ENCODE measurements at places on chromosomes 2 and 18.

DNA sequence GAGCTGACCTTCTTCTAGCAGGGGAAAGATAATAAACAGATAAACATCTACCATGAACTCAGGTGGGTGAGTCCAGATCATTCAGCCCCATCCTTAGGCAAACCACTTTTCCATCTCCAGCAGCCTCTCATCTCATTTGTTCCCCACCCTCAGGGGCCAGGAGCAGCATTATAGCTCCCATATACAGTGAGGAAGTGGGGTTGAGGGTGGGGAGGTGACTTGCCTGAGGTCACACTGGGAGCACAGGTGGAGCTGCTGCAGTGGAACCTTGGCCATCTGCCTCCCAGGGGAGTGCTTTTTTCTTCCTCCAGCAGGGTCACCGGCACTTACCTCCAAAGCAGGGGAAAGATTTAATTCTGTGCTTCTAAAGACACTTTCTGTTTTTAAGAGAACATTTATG, 212.5 kb upstream of the SMAD2 start:
- DNase-seq, result no peak

GRCh38 chr2:64017811-64018700, 1.2 kb downstream of the VPS54 start:
- DNase-seq, result no peak

DNA sequence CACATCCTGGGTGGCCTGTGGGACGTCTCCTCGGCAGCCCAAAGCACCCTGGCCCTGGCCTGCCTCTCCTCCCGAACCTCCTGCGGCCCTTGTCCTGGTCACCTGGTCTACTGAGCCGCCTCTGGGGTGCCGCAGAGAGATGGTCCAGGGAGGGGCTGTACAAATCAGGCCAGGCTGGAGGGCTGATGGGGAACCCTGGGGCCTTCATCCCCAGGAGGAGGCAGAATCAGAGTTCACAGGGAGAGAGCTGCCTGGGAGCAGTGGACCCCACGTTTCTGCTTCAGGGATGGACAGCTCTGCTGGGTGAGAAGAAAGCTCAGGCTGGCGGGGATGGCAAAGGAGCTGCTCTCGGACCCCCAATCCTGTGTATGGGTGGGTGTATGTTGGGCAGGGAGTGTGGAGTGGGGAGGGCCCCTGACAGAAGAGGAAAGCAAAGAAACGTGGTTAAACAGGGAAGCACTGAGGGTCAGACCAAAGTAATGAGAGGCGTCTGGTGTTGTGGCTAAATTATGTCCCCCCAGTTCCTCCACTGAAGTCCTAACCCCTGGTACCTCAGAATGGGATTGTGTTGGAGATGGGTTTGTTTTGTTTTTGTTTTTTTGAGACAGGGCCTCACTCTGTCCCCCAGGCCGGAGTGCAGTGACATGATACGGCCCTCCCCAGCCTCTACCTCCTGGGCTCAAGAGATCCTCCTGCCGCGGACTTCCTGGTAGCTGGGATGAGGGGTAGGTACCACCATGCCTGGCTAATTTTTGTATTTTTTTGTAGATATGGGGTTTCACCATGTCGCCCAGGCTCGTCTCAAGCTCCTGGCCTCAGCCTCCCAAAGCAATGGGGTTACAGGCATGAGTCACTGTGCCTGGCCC, 73.4 kb upstream of the SMAD7 start:
- DNase-seq, result no peak

DNA sequence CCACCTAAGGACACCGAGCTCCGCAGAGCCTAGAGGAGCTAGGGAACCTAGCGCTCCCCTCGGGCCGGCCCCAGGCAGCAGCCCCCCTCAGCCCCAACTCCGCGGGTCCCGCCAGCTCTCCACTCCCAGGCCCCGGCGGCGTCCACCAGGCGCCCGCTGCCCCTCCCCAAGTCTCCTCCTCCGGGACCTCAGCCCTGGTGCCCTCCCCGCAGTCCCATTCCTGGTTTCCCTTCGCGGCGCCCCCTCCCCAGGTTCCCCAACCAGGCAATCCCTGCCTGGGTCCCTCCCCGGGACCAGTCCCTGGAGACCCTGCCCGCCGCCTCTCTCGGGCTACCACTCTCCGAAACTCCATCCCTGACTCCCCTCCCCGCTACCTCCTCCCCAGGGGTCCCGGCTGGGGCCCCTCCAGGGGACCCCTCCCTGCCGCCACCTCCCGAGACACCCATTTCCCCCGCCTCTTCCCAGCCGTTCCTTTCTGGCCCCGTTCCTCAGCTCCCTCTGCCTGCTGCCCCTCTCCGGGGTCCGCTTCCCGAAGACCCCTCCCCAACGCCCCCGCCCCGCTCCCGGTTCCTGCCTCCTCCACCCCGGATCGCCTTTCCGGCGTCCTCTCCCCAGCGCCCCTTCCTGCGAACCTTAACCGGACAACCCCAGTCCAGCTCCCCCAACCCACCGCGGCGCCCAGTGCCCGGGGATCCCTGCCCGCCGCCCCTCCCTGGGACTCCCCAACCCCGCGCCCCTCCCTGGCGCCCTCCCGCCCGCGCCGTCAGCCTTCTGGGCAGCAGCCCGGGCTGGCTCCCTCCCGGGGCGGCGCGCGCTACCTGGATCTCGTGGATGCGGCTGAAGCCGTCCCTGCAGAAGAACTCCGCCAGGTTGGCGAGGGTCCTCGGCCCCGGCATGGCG, 678 bp downstream of the CYP27C1 start:
- no peak for DNase-seq

- DNase-seq, result no peak
These were observed 401.5 kb downstream of the ARHGAP15 start for GRCh38 chr2:143530758-143531157.

DNA sequence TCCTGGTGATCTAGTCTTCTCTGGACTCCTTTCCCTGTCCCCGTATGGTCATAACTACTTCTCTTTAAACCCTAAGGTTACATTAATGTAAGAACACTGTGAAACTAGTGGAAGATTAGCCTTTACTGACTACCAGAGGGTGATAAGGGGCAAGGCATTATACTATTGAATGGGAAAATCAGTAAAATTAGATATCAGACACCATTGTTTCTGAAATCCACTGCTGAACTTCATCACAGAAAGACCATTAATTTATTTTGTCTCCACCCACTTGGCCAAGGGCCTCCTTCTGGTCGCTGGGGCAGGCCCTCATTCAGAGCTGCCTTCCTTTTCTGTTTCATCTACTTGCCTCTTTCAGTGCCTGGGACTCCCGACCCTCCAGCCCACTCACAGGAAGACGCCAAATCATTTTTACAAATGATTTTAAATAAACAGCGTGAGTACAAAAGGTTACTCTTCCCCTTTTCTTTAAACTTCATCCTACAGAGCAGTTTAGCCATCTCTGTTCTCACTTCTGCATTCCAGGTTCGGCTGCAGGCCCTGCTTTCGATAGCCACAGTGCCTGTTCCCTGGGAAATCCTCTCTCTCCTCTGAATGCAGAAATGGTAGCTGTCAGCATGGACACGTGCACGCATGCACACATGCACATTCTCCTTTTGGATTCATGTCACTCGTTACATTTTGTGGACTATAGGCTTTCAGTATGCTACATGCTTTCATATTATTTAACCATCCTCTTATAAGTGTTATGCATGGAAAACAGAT, 70.3 kb upstream of the DOCK10 start:
- no peak for DNase-seq

GRCh38 chr2:196962325-196962724, 35.8 kb upstream of the PGAP1 start:
- DNase-seq, result no peak

GRCh38 chr2:207539470-207539869, 9.7 kb downstream of the CREB1 start:
- no peak for DNase-seq

DNA sequence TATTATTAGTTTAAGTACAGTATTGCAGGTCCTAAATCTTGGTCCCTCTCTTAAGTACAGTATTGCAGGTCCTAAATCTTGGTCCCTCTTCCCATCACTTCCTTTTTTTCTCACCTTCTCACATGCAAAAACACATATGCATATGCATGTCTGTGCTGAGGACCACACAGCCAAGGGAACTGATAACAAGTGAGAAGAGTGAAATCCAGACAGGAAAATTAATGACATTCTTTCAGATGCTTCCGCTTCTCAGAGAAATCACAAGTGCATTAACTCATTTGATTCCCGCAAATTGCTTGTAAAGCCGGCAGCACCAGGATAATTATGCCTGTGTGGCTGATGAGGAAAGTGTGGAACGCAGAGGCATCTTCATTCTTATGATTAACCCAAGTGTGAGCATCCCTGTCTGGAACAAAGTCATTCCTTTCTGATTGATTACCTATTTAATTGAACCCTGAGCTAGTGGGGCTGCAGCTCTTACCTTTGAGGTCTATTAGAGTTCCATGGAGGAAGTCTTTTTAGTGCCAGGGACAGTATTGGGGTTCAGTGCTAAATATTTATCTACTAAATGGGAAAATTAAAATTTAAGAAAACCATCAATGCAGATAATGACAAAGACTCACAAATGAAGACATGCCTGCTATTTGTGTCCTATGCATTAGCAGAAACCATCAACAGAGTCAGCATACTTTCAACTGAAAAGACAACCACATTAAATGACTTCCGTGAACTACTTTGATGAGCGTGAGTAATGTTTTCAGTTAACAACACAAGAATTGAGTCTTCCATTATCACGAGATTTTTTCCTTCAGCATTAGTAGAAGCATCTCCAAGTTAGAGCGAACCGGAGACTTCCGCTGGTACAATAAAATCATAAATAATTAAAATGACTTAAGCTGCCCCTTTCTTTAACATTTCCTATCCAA, 220.4 kb upstream of the SLC35G4 start:
- DNase-seq, result no peak

DNA sequence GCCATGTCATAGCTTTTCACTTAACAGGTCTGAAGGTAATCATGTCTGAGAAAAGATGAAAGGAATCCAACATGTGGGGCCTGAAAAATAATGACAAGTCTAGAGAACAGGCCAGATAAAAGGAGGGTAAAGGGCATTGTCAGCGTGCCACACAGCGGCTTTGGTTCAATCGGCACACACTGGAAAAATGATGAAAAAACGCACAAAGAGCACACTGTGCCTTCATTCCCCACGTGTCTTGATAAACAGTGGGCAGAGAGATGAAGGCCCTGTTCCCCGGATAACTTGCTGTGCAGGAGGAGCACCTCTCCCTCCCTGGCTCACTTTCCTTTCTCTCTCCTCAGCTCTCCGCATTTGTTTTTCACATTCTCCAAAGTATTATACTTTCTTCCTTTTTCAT, 766.3 kb downstream of the TDRD15 start:
- no peak for DNase-seq

DNA sequence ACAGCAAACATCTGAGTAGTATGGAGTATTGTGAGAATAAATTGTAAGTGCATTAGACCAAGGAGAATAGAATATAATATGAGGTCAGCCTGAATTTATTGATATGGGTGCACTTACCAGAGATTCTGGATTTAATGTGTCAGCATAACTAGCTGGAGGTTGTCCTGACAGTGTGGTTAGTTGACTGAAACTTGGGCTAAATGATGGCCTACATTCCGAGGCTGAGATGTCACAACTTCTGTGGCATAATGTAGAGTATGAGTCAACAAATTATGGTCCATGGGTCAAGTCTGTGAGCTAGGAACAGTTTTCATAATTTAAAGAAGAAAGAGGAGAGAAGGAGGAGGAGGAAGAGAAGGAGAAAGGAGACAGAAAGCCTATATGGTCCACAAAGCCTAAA, 127.6 kb downstream of the QPCT start:
- DNase-seq, result no peak

- DNase-seq, result no peak
These were observed 10.9 kb downstream of the POLI start for GRCh38 chr18:54280220-54280569.

GRCh38 chr2:207873794-207874193, 104.1 kb upstream of the FZD5 start:
- no peak for DNase-seq

GRCh38 chr2:58865436-58865835, 624.3 kb upstream of the FANCL start:
- DNase-seq, result no peak

DNA sequence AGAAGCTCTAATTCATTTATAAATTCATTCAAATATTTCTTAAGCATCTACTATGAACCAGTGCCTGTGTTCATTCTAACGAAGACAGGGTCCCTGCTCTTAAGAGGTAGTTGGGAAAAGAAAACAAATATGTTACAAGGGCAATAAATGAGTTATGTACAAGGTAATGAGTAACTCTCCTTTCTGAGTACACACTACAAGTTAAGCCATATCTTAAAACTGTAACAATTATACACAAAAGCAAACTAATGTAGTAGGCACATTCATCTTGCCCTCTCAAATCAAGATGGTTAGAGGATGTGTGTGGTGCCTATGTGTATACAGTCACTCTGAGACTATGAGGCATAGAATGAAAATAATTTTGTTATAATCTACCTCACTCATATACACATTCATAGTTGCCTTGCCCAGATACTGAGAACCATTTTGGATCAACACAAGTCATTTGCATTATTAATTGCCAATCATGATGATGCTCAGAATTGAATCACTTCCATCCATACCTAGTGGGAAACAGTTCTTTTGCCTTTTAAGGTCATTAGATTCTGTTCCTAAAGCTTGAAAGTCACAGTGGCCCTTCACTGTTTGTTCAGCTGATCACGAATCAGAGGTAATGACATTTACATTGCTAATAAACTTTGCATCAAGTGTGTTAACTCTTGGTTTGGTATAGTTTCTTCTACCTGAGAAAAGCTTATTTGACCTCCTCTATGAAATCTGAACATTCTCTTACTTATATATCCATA, 283.1 kb downstream of the ZNF385B start:
- no peak for DNase-seq

DNA sequence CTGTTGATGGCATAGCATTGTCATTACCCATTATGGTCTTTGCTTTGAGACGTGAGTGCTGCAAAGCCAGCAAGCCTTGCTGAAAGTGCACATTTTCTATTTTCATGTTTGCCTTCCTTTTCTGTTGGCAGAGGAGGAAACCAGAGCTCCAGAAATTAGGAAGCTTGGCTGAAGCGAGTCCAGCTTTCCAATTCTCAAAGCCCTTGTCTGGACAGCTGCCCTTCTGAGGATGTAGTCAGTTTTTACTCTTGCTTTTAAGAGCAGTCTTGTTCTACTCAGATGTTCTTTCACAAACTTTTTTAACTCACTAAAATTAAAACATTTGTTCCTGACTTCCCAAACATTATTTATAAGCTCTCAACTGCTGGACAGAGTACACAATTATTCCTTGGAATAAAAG, 93.8 kb downstream of the ICOS start:
- no peak for DNase-seq
